ENCODE measurements at places on chromosomes 12 and 14. TPM values are rescaled to one million over a fixed set of nuclear protein-coding genes. Genes with fewer than 3 reads are reported as not detected.

DNA sequence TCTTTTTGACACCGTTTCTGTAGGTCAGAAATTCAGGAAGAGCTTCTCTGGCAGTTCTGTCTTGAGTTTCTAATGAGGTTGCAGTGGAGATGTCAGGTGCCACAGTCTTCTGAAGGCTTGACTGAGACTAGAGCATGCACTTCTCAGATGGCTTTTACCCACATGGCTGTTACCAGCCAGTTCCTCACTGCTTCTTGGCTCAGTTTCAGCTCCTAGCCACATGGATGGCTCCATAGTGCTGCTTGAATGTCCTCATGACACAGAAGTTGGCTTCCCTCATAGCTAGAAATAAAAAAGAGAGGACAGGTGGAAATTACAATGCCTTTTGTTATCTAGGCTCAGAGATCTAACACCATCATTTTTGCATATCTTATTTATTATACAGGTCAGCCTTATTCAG is 38.1 kb upstream of the SLC2A13 start:
- no peak for DNase-seq

- DNase-seq: no peak
Observed at GRCh38 chr12:47772094-47772660, 861 bp upstream of the SLC48A1 start.

- DNase-seq: no peak
Observed at GRCh38 chr12:108635201-108635996, 1.7 kb upstream of the SELPLG start.

DNA sequence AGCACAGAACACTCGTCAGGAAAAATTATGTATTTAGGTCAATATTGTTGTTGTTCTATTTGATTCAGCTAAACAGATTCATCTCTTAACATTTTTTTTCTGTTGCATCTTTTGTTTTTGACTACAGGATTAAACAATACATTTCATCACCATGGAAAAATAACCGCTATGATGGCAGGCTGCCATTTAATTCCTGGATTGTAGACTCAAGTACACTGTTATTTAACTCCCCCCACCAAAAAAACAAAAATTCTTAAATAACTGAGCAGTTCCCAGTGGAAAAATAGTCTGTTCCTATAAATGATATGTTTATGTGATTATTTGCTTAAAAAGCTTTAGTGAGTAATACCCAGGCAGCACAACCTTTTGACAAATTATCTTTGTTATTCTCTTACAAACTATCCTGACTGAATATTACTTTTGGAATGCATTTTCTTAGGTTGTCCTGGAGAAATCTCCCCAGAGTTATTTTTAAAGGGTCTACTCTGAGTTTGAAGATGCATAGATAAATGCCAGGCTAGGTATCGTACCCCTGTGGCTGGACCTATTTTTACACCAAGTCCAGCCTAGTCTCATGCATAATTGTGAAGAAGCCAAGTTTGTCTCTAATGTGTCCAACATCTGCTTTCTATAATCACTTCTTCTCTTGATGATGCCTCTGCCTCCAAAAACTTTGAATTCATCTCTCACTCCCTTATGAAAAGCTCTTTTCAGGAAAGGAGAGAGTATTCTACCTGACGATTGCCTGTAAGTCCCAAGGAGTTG is 3.7 kb downstream of the KERA start:
- peak; percentile 25 for DNase-seq

TMEM63C gene
- polyA plus RNA-seq: 0.91 TPM

KCNC2 gene
- polyA plus RNA-seq: not detected

MUCL1 gene
- not detected for polyA plus RNA-seq

LRTM2 gene
- not detected for polyA plus RNA-seq

ALG10 gene
- 6.2 TPM for polyA plus RNA-seq
